ENCODE measurements at places on chromosomes 5 and 9.

DNA sequence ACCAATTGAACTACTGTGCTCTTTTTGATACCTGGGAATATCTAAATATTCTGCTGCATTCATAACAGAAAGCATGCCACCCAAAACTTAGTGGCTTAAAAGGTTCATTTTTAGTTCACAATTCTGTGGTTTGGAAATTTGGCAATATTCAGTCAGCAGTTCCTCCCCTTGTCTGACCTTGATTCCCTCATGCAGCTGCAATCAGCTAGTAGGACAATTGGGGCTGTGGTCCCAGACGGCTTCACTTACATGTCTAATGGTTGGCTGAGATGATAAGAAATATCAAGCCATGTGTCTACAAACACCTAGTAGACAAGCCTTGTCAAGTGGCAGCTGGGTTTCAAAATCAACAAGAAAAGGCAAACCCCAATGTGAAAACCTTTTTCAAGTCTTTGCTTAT lies 51.3 kb downstream of the ANXA1 start:
- DNase-seq = no peak

DNA sequence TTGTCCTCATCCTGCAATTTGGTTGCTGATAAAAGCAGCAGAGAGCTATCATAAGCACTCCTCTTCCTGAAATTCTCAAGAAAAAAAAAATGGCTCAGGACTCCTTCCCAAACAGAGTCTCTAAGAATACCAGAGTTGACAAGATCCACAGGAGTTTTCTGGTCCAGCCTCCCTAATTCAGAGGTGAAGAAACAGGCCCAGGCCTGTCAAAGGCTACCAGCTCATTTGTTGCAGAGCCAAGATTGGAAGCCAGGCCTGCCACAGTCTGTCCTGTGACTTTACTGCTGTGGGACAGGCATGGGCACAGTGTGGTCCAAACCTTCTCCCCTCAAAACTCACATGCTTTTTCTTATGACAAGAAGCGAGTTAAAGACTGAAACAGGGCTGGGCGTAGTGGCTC lies 41.5 kb downstream of the NIPSNAP3B start:
- no peak for DNase-seq

DNA sequence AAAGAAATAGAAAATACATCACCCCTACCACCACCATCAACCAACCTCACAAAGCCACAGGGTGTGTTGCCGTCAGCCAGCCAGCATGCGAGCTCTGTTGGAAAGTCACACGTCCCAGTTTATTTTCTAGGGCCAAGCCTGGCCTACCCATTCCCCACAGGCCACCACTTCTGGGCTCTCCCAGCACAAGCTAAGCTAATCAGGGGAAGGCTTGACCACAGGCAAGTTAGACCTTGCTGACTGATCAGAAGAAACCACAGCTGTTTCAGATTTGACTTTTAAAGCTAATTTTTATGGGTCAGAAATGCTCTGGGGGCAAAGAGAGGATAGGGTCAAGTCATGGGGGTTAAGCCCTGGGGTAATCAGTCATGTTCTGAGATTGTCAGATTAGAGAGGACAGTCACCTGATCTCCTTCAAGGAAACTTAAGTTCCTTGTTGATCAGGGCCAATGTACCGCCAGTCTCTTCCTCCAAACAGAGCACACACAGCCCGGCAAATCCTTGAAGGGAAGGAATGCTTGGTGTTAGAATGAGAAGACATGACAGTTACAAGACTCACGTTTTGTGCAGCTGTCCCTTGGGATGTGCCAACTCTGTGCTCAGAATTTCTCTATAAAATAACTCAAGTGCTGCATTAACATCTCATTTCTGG lies 7.6 kb downstream of the SHB start:
- no peak for DNase-seq

DNA sequence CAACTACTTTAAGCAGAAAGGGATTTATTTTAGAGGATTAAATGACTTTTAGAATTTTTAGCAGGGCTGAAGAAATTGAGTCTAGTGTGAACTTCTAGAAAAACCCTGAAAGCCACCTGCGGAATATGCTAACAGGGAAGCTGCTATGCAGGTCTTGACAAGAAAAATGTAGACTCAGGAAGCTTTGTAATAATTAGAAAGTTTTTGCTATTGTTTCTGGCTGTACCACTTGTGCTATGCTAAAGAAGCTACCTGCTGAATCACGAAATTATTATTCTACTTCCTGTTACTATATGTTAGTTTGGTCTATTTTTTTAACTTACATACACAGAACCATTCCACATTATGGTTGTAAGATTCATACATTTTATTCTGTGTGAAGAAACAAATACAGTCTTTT lies 74.0 kb upstream of the CHSY3 start:
- no peak for DNase-seq

DNA sequence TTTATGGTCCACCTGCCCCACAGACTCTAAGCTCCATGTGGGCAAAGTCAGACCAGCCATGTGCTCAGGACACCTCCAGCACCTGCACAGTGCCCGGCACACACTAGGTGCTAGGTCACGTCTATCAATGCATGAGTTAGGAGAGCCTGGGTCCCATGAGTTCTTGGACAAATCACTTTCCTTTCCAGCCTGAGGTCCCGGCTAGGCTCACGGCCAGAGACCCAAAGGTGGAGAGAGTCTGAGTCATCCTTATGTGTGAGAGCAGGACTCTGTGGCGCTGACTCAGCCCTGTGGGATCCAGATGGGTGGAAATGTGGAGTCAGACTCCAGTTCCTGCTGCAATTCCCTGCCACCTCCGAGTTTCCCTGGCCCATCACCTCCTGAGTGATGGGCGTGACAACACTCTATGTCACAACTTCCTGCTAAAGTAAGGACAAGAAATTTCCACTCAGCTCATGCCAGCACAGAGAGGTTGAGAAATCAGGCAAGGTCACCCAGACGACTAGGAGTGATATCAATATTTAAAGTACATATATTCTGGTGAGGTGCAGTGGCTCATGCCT lies 2.5 kb upstream of the ST6GALNAC4 start:
- no peak for DNase-seq

GRCh38 chr9:107127608-107128007 lies 155.5 kb upstream of the RAD23B start:
- DNase-seq = no peak

DNA sequence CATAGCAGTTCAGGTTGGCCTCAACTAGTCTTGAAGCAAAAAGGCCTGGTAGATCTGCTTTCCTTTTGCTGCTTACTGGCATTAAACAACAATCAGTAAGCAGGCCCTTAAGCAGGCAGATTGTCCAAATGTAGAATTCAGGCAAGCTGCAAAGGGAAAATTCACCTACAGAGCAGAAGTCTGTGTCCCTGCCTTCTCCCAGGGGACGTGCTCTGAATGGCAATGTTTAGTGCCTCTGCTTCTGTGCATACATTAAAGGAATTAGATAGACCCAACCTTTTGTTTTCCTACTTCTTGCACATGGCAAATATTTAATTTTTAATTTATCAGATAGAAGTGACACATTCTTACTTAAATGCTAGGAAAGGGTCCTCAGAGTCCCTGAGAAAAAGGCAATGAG lies 328.8 kb upstream of the PIK3R1 start:
- DNase-seq = no peak

DNA sequence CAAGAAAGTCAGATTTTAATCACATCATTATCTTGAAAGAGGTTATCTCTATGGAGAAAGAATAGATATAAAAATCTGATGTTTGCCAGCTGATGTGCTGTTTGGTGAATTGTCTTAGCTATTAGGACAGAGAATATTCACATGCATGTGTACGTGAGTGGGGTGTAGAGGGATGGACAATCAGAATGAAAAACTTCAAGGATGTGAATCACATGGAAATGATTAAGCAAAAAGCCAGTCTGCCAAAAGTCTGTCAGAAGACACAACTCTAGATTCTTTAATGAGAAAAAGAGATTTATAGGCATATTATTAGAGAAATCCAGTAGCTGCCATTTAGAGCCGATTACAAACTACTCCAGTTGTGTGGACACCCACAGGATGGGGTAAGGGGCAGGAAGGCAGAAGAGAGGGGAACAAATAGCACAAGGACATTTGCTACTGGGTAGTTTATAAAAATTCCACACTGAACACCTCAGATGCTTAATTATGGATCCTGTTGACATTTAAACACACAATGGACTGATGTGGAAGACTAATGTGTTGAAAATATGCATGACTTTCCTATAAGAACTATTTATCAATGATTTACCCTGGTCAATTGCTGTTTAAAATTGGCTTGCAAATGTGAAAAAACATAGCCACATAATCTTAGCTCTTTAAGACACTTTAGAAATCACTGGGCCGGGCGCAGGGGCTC lies 127.4 kb downstream of the PTTG1 start:
- DNase-seq = no peak

DNA sequence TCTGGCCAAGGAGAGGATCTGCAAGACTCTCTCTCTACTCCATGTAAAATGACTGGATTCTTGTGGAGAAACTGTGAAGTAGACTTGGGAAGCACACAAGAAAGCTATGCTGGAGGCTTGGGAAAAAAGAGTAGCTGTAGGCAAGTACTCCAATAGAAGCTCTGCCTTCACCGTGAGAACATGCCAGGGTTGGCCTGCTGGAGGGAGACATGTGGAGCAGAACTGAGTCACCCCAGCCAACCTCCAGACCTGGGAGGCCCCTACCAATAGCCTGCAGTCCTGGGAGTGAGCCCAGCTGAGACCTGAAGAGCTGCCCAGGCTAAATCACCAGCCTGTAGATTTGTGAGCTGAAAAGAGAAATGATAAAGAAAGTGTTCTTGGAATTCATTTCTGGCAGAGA lies 66.6 kb downstream of the DEPDC1B start:
- DNase-seq = peak; percentile 9

DNA sequence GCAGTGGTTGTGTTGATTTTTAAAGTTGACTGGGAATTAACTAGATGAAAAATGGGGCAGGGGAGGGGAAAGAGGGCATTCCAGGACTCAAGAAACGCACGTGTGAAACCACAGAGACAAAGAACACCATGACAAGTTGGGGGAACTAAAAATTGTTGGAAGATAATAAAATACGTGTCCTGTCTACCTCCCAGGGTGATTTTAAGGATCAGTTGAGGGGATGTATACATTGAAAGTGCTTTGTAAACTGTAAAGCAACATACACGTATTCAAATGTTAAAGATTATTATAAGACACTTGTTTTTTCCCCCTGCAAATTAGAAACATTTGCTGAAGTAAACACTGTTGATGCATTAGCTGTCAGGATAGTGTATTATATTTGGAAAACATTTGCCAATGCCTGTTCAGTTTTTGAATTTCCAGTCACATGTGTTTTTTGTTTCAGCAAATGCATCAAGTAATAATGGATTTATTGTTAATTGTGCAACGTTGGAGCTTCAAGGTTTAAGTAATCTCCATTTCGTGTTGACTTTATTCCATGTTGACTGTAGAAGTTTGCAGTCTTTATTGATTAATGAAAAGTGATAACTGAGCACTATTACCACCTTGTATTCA lies 412.7 kb downstream of the ACTL7B start:
- no peak for DNase-seq

GRCh38 chr9:91751922-91752321 lies 198.1 kb downstream of the ROR2 start:
- DNase-seq = no peak

DNA sequence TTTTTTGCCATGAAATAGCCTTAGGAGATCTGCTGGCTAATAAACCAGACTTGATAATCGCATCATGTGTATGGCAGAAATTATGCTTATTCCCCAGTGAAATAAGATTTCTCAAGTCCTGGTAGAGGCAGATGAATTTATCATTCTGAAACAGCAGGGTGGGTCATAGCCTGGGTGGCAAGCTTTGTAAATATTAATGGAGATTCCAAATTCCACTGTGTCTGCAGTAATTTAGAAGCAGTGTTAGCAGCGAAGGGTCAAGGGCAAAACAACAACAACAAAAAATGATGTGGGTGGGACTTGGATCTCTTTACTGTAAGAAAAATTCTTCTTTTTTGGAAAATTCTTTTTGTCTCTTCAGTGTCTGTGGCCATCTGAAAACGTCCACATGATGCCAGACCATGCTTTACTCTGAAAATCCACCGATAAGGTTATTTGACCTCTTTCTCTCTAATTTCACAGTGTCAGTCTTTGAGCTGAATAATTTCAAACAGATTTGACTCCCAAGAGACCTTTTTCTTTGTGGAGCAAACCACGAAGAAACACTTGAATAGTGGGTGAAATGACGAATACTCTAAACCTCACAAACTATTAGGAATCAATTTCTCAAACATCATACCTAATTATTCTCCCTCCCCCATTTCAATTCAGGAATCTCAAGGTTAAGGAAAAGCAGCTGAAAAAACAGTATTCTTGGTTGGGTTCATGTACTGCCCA lies 106.0 kb upstream of the RPS23 start:
- no peak for DNase-seq

- no peak for DNase-seq
Measured at GRCh38 chr5:76319673-76320072, 83.4 kb upstream of the IQGAP2 start.

GRCh38 chr5:13833440-13833839 lies 111.0 kb downstream of the DNAH5 start:
- DNase-seq = no peak

DNA sequence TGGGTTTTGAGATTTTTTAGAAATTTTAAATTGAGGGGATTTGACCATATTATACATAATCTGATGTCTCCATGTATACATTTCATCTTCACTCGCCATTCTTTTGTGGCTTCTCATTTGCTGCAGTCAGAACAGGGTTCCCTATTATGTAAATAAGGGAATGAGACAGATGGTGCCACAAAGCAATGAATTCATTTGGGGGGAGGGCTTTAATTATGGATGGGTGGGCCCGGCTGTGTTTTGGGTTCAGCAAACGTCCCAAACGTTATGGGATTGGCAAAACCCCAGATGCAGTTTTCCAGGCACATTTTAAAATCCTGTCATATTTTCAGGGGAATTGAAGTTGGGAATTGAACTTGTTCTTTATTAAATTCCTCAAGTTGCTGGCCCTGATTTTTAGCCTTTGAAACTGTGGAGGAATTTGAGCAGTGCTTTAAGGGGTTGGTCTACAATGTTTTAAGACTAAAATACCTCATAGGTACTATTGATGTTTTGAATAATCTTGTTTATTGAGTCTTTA lies 558.5 kb upstream of the ZNF462 start:
- no peak for DNase-seq

DNA sequence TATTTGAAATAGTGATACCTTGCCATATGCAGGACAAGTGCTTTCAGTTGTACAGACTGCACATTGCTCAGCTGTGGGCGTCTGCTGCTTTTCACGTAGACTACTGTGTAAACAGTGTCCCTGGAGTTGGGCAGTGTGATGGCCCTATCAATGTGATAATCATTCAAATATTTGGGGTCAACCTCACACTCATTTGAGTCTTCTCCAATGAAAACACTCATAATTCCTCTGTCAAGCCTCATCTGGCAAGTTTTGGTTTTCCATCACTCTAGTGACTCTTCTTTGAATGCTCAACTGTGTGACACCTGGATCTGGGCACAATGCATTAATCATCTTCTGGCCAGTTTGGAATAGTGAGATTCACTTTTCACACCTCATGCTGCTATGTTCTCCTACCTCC lies 64.4 kb downstream of the UGCG start:
- DNase-seq = no peak

GRCh38 chr9:113594484-113595299 lies 131.2 kb downstream of the RGS3 start:
- no peak for DNase-seq

DNA sequence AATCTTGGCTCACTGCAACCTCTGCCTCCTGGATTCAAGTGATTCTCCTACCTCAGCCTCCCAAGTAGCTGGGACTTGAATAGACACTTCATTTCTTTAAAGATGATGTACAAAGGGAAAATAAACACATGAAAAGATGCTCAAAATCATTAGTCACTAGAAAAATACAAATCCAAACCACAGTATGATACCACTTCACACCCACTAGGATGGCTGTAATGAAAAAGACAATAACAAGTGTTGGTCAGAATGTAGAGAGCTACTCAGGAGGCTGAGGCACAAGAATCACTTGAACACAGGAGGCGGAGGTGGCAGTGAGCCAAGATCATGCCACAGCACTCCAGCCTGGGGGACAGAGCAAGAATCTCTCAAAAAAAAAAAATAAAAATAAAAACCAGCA lies 13.0 kb downstream of the F2RL2 start:
- DNase-seq = no peak

Data from right lung (tissue), 10 donors.